Bronchial epithelial cell (primary cell): ENCODE measurements at places on chromosomes 1 and 21.
A peak's percentile ranks its signal among the peaks of the same experiment; 100 is the strongest.

GRCh38 chr1:21873174-21873573, 61.1 kb downstream of the LDLRAD2 start:
- no peak for DNase-seq

- no peak for DNase-seq
Measured at GRCh38 chr1:243727503-243728203, 122.4 kb downstream of the AKT3 start.

- DNase-seq, result peak; percentile 15
Measured at GRCh38 chr1:231921646-231922345, 295.2 kb downstream of the DISC1 start.

- no peak for DNase-seq
Measured at GRCh38 chr1:190252046-190252445, 225.6 kb downstream of the BRINP3 start.

DNA sequence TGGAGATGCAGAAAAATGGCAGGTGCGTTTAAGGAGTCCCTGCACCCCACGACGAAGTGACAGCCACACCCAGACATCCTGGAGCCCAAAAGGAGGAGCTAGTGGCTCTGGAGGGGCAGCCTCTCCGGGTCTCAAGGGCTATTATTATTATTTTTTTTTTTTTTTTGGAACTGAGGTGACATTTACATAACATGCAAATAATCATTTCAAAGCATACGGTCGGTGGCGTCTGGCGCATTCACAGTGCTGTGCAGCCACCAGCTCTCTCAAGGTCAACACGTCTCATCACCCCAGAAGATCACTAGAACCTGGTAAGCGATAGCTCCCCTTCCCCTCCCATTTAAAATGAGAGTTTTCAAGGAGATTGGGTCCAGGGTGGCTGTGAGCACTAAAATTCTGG, 67.5 kb upstream of the PDE9A start:
- no peak for DNase-seq

- peak; percentile 2 for DNase-seq
Measured at GRCh38 chr1:91148641-91149069, 126.8 kb upstream of the ZNF644 start.
